H7 (cell line): ENCODE measurements at places on chromosomes 12 and 14. TPM values are rescaled to one million over a fixed set of nuclear protein-coding genes. Genes with fewer than 3 reads are reported as not detected.

- DNase-seq = no peak
Observed at GRCh38 chr12:53786411-53786810, 34.6 kb upstream of the CISTR start.

GRCh38 chr12:25585021-25585523 is 32.0 kb upstream of the LMNTD1 start:
- no peak for DNase-seq

The FAIM2 gene
- total RNA-seq = not detected in 2 replicates

GRCh38 chr12:121499929-121500793 is 80.7 kb downstream of the KDM2B start:
- DNase-seq = peak; percentile 91

- DNase-seq = no peak
Observed at GRCh38 chr12:52914576-52915121, 9.8 kb upstream of the KRT8 start.

The COX6A1 gene
- total RNA-seq = 488 and 604 TPM in 2 replicates

DNA sequence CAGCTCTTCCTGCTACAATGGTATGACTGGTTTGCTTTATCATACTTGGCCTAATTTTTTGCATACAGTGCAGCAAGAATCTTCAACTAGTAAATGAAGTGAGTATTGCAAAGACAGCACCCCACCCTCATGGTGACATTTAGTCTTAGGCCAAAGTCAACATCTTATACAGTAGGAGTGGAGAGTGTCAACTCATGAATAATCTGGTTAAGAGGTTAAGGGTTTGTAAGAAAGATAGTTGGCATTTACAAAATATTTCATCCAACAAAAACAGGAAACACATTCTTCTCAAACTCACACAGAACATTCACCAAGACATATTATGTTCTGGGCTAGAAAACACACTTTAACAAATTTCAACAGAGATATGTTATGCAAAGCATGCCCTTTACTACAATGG is 2.2 kb upstream of the OAS1 start:
- DNase-seq = no peak

GRCh38 chr14:89366864-89367778 is 49.9 kb downstream of the FOXN3 start:
- DNase-seq = no peak

- DNase-seq = peak; percentile 85
Observed at GRCh38 chr14:102584871-102585869, 7.3 kb upstream of the RCOR1 start.

DNA sequence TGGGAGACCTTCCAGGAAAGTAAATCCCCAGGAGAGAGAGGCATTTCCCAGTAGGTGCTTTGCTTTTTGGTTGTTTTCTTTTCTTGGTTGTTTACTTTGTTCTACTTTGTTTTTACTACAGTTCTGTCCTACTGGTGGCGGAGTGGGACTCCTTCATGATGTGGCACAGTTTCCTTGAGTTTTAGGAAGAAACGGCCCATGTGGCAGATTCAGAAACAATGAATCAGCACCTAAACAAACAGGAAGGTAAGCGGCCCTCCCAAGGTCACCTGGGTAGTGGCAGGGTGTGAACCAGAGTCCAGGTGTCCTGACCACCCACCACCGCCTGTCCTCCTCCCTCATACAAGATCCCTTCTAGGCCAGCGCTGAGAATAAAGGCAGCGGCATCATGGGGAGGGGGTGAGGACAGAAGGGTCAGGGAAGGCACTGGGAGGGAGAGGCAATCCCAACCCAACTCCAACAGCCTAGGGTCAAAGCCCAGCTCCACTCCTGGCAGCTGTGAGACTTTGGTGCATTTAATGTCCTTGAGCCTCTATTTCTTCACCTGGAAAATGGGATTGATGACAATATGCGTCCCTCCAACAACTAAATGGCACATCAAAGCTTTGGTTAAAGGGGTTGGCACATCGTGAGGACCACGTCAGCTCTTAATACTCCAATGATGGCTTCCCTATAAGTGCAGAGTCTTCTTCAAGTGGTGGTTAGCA is 111.5 kb upstream of the BCL2L14 start:
- DNase-seq = no peak

DNA sequence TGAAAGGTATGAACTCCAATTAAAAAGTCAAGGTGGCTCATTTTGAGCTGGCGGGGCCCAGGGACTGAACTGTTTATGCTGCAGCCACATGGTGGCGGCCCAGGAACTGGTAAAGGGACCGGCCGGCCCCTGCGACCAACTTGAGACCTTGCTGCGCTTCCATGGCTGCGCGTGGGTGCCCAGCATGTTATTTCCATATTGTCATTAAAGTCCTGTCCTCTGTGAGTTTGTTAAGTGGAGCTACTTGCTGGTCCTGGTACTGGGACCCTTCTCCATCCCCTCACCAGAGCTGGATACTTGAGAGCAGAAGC is 62.3 kb downstream of the BEGAIN start:
- DNase-seq = peak; percentile 83

DNA sequence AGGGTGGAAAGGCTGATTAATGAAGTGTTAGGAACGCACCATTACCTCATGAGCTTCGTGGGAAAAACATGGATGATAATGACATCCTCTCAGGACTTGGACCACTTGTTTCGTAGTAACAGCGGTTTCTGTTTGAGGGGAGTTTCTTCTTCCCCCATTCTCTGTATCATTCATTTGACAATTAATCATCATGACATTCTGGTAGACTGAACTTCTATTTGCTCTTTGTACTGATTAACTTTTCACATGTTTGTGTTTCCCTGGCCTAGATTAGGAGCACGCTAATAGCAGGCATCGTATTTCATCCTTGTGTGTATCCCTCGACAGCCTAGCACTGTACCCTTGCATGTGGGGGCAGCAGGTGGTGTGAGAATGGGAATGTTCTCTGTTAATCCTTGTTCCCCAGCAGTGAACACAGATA is 8.0 kb downstream of the LRRC74A start:
- no peak for DNase-seq

The ABCD2 gene
- not detected in 2 replicates for total RNA-seq

DNA sequence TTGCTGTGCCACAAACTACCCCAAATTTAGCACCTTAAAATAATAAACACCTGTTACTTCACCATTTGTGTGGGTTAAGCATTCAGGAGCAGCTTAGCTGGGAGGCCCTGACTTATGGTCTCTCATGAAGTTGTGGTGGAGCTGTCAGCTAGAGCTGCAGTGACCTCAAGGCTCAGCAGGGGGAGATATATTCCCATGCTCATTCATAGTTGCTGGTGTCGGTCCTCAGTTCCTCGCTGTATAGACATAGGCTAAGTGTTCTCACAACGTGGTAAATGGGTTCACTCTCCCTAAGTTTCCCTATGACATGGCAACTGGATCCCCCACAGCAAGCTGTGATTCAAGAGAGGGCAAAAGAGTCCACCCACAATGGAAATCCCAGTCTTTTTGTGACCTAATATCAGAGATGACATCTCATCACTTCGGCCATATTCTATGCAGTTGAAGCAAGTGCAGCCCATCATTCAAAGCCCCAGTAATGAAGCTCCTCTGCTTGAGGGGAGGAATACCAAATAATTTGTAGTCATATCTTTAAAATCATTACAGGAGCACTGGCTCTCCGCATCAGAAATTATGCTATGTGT is 41.1 kb downstream of the PRB3 start:
- peak; percentile 41 for DNase-seq

- DNase-seq = no peak
Observed at GRCh38 chr14:22333422-22334274, 255.4 kb downstream of the DAD1 start.

- no peak for DNase-seq
Observed at GRCh38 chr12:106999446-106999845, 12.5 kb upstream of the MTERF2 start.

The MSRB3 gene
- 0.41 and 2.8 TPM in 2 replicates for total RNA-seq

The WASHC4 gene
- total RNA-seq = 34.7 and 54.6 TPM in 2 replicates

DNA sequence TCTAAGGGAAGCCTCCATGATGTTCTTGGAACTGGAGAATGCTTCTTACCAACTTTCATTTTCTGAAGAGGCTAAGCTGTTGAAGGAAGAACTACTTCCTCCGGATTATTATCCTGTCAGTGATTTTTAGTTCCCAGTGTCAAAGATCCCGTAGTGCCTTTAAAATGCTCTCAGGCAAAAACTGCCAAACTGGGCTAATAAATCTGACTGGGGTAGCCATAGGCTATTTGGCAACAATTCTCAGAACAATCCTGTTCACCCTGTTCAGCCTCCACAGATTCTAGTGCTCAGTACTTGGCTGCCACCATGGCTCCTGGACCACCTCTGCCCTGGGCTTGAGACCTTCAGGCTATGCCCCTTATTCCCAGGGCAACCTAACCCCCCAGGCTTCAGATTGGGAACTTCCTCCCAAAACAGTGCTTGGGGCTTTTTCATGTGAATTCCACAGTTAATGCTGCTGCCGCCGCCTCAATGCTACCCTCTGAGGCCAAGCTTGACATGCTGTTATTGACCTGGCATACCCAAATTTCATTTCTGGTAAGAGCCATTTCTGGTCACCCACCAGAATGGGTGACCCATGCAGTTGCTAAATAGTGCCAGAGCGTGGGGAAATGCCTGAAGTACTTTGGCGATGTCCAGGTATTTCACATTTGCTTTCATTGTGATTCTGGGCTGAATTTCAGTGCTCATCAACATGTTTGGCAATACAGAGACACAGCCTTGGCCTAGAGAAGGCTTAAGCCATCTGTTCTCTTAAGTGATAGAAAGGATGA is 110.0 kb upstream of the ARHGAP5 start:
- no peak for DNase-seq

DNA sequence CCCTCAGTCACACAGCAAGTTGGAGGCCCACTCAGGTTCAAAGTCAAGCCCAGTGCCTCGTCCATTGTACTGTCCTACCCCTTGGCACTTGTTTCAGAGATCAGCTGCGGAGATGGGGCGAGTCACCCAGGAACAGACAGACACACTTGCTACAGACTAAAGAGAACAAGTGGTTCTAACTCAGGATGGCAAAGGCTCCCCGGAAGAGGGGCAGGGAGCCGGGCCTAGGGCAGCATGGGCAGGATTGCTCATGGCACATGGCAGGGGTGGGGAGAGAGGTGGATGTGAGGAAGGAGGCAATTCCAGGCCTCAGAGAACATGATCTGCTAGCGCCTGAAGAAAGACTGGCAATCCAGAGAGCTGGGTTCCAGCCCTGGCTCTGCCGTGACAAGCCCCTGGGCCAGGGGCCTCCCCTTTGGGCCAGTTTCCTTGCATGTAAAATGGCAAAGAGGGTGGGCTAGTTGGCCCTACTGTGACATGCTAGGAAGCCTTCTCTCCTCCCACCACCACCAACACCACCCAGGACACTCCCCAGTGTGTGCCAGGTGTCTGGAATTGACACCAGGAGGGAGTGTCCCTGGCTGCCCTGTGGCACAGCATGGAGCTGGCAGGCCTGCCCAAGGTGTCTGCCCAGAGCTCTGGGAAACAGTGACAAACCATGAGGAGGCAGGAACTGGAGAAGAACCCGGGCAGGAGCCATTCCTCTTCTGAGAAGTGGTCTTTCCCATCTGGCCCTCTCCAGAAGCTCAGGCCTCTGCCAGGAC is 24.0 kb upstream of the IRF2BPL start:
- peak; percentile 47 for DNase-seq

DNA sequence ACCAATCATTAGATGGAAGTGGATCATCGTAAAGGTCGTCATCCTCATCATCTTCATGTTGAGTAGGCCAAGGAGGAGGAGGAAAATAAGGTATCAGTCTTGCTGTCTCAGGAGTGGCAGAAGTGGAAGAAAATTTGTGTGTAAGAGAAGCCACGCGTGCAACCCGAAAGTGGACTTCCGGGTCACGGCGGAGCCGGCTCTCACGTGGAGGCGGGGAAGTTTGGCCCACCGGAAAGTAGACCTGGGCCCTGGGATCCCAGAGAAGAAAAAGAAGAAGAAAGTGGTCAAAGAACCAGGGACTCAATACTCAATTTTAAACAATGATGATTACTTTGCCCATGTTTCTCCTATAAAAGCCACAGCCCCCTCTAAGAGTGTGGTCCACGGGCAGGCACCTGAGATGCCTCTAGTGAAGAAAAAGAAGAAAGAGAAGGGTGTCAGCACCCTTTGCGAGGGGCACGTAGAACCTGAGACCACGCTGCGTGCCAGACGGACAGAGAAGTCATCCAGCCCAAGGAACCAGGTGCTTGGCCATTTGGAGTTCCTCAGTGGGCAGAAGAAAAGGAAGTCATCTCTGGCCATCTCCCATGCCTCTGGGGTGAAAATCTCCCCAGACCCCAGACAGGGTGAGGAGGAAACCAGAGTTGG is 365.8 kb downstream of the BCAT1 start:
- DNase-seq = no peak

- no peak for DNase-seq
Observed at GRCh38 chr14:79601579-79601978, 609.7 kb downstream of the DIO2 start.

GRCh38 chr14:30243805-30244204 is 315.2 kb upstream of the G2E3 start:
- no peak for DNase-seq

- no peak for DNase-seq
Observed at GRCh38 chr14:100608064-100608463, 20.8 kb upstream of the BEGAIN start.

DNA sequence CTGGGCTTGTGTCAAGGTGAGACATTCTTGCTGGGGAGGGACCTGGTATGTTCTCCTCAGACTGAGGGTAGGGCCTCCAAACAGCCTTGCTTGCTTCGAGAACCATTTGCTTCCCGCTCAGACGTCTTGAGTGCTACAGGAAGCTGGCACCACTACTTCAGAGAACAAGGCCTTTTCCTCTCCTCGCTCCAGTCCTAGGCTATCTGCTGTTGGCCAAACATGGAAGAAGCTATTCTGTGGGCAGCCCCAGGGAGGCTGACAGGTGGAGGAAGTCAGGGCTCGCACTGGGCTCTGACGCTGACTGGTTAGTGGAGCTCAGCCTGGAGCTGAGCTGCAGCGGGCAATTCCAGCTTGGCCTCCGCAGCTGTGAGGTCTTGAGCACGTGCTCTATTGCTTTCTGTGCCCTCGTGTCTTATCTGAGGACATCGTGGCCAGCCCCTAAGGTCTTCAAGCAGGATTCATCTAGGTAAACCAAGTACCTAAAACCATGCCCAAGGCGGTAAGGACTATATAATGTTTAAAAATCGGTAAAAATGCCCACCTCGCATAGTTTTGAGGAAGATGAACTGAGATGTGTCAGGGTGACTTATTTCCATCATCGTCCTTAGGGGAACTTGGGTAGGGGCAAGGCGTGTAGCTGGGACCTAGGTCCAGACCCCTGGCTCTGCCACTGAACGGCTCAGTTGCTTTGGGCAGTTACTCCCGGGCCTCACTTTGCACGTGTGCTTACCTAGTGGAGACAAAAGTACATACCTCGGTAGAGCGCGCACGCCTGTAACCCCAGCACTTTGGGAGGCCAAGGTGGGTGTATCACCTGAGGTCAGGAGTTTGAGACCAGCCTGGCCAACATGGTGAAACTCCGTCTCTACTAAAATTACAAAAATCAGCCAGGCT is 4.3 kb downstream of the GAPDH start:
- DNase-seq = peak; percentile 65

DNA sequence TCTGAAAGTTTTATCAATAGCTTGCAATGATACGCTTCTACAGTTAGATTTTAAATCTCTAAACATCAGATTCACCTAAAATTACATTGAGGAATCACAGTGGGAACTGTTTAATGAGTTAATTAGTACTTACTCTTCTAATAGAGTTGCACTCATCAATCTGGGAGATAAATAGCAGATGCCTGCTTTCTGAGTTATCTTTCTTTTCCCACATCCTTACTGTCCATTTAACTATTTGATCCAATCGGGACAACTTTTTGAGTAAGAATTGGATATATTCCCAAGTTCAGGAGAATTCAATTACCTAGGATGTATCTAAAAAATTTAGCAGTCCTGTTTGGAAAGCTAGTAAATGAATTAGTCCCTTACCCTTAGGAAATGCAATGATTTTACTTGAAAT is 162.3 kb downstream of the KCNH5 start:
- no peak for DNase-seq
